Activated CD4-positive, alpha-beta T cell treated with anti-CD3 and anti-CD28 coated beads, Interleukin-2, amount 10 ng/mL, durations not matched to agents 7 days and 5 days (primary cell): ENCODE measurements at places on chromosomes 2 and 18. TPM values are rescaled to one million over a fixed set of nuclear protein-coding genes. Genes with fewer than 3 reads are reported as not detected.

The REG1A gene
- total RNA-seq: not detected

The PPP1R1C gene
- total RNA-seq: not detected

The CCBE1 gene
- not detected for total RNA-seq

The LAMA3 gene
- total RNA-seq: 0.20 TPM

The NEMP2 gene
- total RNA-seq: 22.8 TPM

The SCN9A gene
- 0.48 TPM for total RNA-seq

The GLI2 gene
- 0.12 TPM for total RNA-seq

GRCh38 chr2:60898567-60898966 is 17.2 kb downstream of the REL start:
- H3K36me3 ChIP-seq: peaks cover 41% of the 10 kb centered on the region
- no peak overlapping the region for H3K27ac ChIP-seq
- no peak overlapping the region for H3K4me3 ChIP-seq
- peaks cover 3% of the 10 kb centered on the region for H3K4me1 ChIP-seq
- DNase-seq: no peak

DNA sequence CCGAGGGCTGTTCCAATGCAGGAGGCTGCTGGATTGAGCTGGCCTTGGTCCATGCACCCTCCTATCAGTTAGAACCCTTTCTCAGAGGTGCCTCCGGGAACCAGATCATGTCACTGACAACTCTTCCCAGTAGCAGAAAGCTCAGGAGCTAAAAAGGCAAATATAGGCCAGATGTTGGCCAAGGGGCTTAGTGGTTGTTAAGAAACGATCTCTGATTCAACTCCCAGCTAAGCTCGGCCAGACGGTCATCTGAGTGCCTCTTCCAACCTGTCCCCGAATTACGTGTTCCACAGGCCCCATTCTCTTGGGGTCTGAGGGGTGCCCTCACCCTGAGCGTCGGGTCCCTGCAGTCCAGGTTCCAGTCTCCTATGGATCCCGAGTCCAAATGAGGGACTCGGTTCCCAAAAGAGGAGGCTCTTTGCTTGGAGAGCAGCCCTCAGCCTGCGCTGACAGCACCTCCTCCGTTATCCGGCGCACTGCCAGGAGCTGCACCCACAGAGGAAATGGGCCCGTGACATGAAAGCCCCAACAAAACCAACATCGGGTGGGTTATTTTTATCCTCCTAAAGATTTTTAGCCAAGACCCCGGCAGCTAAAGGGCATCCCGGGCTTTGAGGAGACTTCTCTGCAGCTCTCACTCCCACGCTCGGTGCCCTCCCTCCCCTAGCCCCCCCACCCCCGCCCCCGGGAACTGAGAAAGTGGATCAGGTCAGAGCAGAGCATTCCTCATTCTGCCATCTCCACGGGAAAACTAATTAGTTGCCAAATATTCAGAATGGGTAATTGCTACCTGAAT is 106.6 kb upstream of the ID2 start:
- H3K27ac ChIP-seq: no peak overlapping the region
- peak; percentile 55 for DNase-seq
- H3K4me3 ChIP-seq: peak overlapping the region; percentile 11
- no peaks in the 10 kb centered on the region for H3K36me3 ChIP-seq
- H3K27me3 ChIP-seq: peaks cover 7% of the 10 kb centered on the region
- peaks cover 31% of the 10 kb centered on the region for H3K4me1 ChIP-seq

- H3K36me3 ChIP-seq: no peaks in the 10 kb centered on the region
- H3K27ac ChIP-seq: no peak overlapping the region
- no peak overlapping the region for H3K4me3 ChIP-seq
- peaks cover 4% of the 10 kb centered on the region for H3K4me1 ChIP-seq
- H3K27me3 ChIP-seq: peaks cover 5% of the 10 kb centered on the region
These were observed 53.1 kb upstream of the ZEB2 start for GRCh38 chr2:144572977-144573376.

GRCh38 chr18:31723990-31724711 is 36.5 kb downstream of the SLC25A52 start:
- H3K36me3 ChIP-seq: peaks cover 3% of the 10 kb centered on the region
- no peak for DNase-seq
- H3K4me3 ChIP-seq: peak overlapping the region; percentile 55
- H3K27ac ChIP-seq: no peak overlapping the region

- H3K4me1 ChIP-seq: peaks cover under 1% of the 10 kb centered on the region
- H3K27me3 ChIP-seq: peaks cover 3% of the 10 kb centered on the region
- no peaks in the 10 kb centered on the region for H3K36me3 ChIP-seq
- no peak for DNase-seq
- H3K4me3 ChIP-seq: no peak overlapping the region
- H3K27ac ChIP-seq: no peak overlapping the region
These were observed 97.1 kb downstream of the TEX51 start for GRCh38 chr2:126995621-126996377.

GRCh38 chr2:73087311-73087710 is 15.8 kb upstream of the SFXN5 start:
- H3K27me3 ChIP-seq: no peaks in the 10 kb centered on the region
- H3K4me3 ChIP-seq: no peak overlapping the region
- H3K27ac ChIP-seq: no peak overlapping the region
- no peak for DNase-seq
- H3K36me3 ChIP-seq: no peaks in the 10 kb centered on the region

- H3K27me3 ChIP-seq: peaks cover 3% of the 10 kb centered on the region
- no peak overlapping the region for H3K4me3 ChIP-seq
- no peak overlapping the region for H3K27ac ChIP-seq
- peaks cover 12% of the 10 kb centered on the region for H3K4me1 ChIP-seq
- no peak for DNase-seq
- no peaks in the 10 kb centered on the region for H3K36me3 ChIP-seq
These were observed 69.6 kb upstream of the RMDN2 start for GRCh38 chr2:37855283-37856041.

DNA sequence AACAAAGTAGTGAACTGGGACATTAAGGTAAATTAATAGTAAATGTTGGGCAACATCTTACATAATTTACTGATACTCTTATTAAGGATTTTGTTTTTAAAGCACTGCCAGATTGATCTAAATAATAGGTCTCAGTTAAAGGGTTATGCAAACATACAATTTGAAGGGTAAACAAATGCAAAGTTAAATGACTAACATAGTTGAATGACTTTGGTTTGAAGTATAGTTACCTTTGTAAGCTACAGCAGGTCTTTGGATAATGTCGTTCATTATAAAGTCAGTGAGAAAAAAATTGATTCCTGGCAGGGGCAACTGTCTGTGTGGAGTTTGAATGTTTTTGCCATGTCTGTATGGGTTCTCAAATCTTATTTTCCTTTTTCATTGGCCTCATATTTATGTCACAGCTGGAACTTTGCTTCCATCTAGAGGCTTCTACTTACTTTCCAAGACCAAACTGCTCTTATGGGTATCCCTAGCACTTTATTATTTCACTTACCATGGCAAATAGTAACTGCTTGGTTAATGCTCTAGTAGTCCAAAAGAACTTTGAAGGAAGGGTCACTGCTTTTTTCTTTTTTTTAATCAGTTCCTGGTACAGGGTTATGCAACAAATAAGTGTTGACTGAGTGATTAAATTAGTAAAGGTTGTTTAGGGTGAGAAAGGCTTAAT is 107.8 kb downstream of the NBEAL1 start:
- no peaks in the 10 kb centered on the region for H3K4me1 ChIP-seq
- peaks cover 3% of the 10 kb centered on the region for H3K36me3 ChIP-seq
- H3K27me3 ChIP-seq: no peaks in the 10 kb centered on the region

DNA sequence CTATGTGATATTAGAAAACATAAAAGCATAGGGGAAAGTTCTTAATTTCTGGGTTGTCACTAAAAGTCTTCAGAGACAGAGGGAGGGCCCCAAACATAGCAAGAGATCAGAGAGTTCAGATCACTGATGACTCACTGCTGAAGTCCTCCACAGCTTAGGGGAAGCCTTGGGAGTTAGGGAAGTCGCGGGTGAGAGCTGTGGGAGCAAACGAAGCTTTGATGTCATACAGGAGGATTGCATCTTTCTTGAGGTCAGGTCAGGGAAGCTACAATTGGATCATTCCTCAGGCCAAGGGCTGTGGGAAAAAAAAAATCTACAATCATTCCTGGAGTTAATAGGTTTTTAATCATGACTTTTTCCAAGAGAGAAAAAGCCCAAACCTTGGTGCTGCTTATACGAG is 96.2 kb downstream of the COPS8 start:
- no peak overlapping the region for H3K4me3 ChIP-seq
- H3K27ac ChIP-seq: no peak overlapping the region
- H3K36me3 ChIP-seq: no peaks in the 10 kb centered on the region
- no peaks in the 10 kb centered on the region for H3K4me1 ChIP-seq
- DNase-seq: no peak
